T-helper 2 cell treated with Interferon-gamma antibody and Interleukin-4, amounts not matched to agents 5 μg/mL and 100 μg/mL, for 36 hours (primary cell): ENCODE measurements at places on chromosomes 11 and 22.

DNA sequence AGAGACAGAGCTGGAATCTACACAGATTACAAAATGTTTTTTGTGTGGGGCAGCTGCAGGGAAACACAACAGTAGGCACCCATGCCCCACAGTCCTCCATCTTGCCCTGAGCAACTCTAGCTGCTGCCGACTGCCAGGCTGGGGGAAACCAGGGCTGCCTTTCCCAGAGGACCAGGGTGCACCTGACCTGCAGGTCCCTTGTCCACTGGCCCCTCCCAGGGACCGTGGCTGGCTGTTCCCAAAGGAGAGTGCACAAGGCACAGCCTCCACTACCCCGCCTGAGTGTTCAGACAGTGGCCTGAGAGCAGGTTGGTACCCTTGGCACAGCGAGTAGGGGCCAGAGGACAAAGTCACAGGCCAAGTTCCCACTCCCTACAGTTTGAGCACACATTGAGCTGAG lies 181.8 kb downstream of the BARX2 start:
- DNase-seq = no peak

- peak; percentile 16 for DNase-seq
Observed at GRCh38 chr11:6670202-6670830, 12.8 kb downstream of the MRPL17 start.

DNA sequence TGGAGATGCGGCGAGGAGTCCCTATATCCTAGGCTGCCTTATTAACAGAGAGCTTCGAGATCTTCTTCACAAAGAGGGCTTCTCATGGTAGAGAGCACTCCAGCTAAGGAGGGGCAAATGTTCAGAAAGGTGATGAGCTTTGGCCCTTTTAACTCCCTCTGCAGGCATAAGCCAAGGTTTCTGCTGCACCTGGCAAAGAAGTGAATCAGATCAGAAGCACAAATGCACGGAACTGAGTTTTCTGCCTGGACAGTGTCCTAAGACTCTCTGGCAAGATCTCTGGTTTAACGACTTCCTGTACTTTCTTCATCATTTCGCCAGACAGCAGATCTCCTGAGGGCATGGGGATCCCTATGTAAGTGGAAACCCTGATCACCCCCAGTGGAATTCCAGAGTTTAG lies 37.2 kb downstream of the POU2AF3 start:
- DNase-seq = no peak

GRCh38 chr22:28846994-28847393 lies 36.4 kb upstream of the ZNRF3 start:
- DNase-seq = no peak

- DNase-seq = no peak
Observed at GRCh38 chr11:17531636-17532113, 12.5 kb downstream of the USH1C start.

- no peak for DNase-seq
Observed at GRCh38 chr11:133545199-133545803, 13.0 kb upstream of the OPCML start.

DNA sequence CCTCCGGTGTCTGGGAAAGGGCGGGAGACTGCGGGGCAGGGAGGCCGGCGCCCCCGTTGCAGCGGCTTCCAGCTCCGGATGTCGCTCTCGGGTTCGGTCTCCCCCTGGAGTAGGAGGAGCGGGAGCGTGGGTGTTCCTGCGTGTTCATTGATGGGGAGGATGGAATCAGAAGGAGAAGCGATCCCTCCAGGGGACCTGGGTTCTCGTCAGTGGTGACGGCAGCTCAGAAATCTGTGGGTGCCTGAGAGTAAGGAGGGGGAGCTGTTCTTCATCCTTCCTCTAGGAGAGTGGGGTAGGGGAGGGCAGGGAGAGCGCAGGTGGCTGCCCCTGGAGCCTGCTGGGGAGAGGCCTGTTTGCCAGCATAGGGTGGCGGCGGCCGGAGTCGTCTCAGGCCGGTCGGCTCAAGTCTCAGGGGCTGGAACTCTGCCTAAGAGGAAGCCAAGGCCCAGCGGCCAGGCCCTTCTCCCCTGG lies 1.1 kb downstream of the UBASH3B start:
- peak; percentile 28 for DNase-seq

GRCh38 chr11:1754376-1755150 lies 4.2 kb upstream of the IFITM10 start:
- DNase-seq = no peak

- DNase-seq = no peak
Observed at GRCh38 chr11:118629761-118630661, 22.6 kb downstream of the PHLDB1 start.

GRCh38 chr11:102560555-102561011 lies 30.0 kb upstream of the MMP7 start:
- DNase-seq = no peak

DNA sequence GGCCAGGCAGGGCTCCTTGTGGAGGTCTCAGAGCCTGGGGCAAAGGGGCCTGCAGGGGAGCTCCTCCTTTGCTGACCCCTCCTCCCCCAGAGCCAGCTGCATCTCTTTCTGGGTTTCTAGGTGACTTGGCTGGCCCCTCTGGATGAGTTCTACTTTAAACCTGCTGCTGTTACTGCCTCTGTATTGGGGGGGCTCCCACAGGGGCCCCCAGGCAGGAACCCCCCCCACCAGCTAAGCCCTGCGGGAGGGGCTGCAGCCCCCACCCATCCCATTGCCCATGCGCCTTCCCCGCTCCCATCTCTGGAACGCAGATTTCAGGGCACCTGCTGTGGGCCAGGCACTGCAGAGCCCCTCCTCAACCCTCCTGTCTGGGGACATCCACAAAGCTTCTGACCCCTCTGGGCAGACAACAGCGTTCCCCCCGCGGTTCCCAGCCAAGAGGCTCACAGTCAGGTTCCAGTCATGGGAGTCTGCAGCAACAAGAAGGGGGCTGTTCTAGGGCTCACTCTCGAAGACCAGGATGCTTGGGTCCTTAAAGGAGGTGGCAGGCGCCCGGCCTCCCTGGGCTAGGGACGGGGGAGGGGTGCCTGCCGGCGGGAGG lies 815 bp upstream of the PLCB3 start:
- DNase-seq = no peak

GRCh38 chr22:49099496-49100124 lies 728.1 kb downstream of the BRD1 start:
- no peak for DNase-seq

DNA sequence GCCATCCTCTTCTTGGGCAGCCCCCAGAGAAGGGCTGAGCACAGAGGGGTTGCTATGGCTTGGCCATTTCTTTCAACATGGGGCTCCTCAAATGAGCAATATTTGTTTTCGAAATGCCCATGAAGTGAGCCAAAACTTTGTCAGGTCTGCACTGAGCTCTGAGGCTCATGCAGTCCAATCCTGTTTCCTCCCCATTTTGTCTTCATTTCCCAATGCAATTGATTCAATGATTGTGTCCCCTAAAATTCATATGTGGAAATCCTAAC lies 60.6 kb upstream of the CD44 start:
- DNase-seq = no peak

DNA sequence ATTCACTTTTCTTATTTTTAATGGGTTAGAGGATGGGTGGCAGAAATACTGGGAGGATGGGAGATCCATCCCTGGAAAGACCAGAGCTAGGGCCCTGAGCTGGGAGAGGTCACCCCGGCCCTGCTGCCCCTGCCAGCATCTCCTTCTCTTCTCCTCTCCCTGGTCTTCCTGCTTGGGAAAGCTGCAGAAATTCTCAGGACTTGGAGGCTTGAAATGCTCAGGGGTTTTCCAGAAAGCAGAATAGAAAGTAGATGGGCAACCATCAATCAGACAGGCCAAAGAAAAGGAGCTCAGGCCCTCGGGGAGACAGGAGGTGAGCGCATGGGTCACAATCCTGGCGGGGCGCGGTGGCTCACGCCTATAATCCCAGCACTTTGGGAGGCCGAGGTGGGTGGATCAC lies 1.5 kb downstream of the APOBEC3H start:
- no peak for DNase-seq

- no peak for DNase-seq
Observed at GRCh38 chr11:10608584-10608983, 40.1 kb upstream of the LYVE1 start.

DNA sequence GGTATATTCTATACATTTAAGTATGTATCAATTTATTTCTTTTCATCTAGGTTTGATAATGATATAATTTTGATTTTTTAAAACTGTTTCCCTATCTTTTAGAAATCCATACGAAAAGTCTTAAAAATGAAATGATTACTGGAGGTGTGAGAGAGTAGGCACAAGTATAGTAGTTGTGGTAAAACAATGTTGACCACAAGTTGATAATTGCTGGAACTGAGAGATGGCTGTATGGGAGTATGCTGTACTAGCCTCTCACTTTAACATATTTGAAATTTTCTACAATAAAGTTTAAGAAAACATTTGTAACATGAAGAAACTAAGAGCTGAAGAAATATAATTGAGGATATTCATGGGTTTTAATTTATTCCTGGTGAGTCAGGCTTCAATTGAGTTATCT lies 30.0 kb downstream of the FSHB start:
- no peak for DNase-seq

DNA sequence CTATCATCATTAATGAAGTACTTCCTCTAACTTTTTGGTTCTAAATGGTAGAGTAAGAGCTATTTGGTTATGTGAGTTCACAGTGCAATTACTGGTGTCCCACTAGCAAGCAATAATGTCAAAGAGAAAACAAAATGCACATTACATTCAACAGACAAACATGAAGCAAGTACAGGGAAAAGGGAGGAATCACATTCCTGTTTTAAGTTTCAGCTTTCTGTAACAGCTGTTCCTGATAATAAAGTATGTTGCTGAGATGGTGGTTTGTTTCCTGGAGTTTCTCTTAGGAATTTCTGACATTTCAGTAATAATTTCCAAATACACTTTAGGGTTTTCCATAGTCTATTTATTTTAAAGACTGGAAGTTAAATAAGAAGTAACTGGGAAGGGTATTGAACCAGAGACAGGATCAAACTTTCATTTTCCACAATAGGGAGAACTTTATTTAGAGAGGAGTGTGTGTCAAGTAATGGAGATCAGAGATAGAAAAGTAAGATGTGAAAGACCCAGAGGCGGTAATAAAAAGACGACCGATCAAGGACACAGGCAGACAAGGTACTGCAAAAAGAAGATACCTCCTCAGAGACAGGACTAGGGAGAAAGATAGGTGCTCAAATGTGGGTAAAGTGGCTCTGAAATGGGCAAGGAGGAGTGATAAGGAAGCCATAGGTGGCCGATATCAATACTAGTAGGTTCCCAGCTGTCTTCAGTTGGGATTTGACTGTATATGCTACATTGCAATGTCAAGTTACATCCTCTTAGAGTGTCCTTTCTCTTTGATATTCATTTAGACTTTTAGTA lies 20.8 kb upstream of the CLNS1A start:
- no peak for DNase-seq

- no peak for DNase-seq
Observed at GRCh38 chr22:40472579-40472978, 102.2 kb downstream of the SGSM3 start.

- no peak for DNase-seq
Observed at GRCh38 chr11:101456812-101457211, 127.0 kb downstream of the TRPC6 start.

DNA sequence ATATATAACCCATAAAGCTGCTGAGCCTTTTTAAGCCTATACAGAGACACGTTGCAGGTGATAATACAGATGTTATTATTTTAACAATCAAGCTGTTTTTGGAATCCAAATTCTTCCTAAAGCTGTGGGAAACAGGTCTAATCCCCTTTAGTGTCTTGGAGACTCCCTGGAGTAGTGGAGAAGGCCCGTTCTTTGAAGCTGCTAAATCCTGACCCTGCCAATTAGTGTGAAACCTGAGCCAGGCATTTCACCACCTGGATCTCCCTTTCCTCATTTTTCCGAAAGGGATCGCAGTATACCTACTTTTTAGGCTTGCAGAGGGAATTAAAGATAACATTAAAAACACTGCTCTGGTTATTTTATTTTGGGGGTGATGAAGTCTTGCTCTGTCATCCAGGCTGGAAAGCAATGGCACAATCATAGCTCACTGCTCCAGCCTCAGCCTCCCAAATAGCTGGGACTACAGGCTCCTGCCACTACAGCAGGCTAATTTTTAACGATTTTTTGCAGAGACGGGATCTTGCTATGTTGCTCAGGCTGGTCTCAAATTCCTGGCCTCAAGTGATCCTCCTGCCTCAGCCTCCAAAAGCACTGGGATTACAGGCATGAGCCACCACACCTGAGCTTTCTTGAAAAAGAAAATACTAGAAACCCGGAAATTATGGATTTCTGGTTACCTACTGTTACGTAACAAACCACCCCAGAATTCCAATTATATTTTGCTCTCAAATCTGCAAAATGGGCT lies 1.7 kb upstream of the EIF4ENIF1 start:
- DNase-seq = no peak

- peak; percentile 88 for DNase-seq
Observed at GRCh38 chr22:30265823-30266444, 717 bp downstream of the OSM start.

GRCh38 chr22:32832174-32832573 lies 30.7 kb downstream of the TIMP3 start:
- DNase-seq = no peak

GRCh38 chr11:131671734-131672133 lies 301.3 kb downstream of the NTM start:
- no peak for DNase-seq

- no peak for DNase-seq
Observed at GRCh38 chr22:49418943-49419342, 408.7 kb downstream of the BRD1 start.

GRCh38 chr11:104830080-104830479 lies 68.2 kb downstream of the CASP12 start:
- no peak for DNase-seq

DNA sequence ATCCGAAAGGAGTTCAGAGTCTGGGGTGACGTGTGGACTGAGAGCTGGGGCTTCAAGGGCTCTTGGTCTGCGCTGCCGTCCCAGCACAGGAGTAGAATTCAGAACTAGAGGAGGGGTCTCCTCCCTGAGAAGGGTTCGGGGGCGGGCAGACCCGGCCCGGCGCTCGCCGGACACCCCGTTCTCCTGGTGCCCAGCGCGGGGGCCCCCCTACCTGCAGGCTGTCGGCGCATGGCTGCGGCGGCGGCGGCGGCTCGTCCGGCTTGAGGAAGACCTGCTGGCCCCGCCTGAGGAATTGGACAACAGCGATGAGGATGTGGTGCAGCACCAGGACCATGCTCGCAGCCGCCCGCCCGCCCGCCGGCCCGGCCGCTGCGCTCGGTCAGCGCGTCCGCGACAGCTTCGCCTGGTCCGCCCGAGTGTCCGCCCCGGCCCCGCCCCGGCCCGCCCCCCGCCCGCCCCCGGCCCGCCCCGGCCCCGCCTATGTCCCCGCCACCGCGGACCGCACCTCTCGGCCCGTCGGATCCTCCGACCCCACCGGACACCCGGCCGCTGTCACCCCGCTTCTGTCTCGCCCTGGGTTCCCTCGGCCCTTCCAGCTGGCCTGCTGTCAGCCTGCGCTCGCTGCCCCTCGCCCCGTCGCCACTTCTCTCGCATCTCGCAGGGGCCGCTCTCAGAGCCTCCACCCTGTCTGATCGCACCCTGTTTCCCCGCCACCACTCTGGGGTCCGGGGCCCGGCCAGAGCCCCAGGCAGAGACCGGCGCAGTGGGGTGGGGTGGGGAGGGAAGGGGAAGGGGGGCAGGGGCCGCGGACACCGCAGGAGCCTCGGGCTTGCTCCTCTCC lies 32.0 kb downstream of the PDE2A start:
- DNase-seq = peak; percentile 7
